Stimulated activated CD4-positive, alpha-beta T cell treated with anti-CD3 and anti-CD28 coated beads, Interleukin-12 subunit alpha, Interleukin-12 subunit beta, amount 100 ng/mL, for 24 hours (primary cell): ENCODE measurements at places on chromosomes 3 and 15.

GRCh38 chr3:194281766-194282165 lies 69.4 kb downstream of the CPN2 start:
- DNase-seq, result no peak

DNA sequence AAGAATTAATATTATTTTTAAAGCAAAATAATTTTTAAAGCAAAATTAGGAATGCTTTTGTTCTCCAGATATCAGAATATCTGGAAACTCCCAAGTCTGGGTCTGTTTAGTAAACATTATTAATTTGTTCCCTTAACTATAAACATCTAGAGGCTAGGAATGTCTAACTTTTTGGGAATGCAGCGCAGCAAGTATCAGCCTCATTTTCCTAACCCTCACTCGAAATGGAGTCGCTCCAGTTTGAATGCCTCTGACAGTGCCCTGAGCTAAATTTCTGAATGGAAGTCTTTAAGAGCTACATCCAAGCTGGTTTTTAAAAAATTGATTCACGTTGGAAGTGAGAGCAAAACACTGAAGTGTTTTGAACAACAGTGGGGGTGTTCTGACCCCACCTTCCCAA lies 74.4 kb upstream of the WNT7A start:
- DNase-seq, result no peak

DNA sequence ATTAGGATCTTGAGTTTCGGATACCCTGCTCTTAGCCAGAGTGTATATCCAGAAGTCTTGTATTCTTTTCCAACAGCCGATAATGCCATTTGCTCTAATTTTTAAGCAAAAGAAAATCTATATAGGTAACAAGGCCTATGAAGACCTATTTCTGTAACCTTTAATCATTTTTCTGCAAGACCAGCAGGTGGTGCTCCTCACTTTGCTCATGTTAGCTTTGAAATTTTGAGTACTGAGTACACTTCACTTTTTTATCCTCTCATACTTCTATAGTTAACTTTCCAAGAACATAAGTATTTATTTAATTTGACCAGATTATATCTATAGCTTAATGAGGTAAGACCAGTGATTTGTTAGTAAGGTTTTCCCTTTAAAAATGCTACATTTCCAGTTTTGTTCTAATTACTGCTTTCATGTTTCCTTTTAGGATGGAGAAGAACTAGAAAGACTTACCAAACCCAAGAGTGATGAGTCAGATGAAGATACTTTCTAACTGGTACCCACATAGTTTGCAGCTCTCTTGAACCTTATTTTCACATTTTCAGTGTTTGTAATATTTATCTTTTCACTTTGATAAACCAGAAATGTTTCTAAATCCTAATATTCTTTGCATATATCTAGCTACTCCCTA lies 20.5 kb downstream of the SLC35A5 start:
- DNase-seq, result no peak

- no peak for DNase-seq
Measured at GRCh38 chr3:87069021-87069420, 78.1 kb upstream of the VGLL3 start.

DNA sequence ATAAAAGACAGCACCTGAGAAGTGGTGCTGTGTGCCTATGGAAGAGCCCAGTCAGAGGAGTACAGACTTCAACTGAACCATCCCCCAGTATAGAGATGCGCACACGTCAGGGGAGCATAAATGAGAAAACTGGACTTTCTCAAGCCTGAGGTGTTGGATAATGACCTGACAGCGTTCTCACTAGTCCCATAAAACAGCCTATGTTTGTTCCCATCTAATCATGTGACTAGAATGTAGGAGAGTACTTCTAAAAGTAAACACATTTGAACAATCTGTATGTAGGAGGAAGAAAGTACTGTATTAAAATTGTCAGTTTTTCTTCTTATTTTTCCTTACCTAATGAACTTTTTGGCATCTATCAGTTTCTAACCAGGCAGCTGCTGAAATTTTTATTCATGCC lies 498.9 kb downstream of the CNTN4 start:
- DNase-seq, result no peak

DNA sequence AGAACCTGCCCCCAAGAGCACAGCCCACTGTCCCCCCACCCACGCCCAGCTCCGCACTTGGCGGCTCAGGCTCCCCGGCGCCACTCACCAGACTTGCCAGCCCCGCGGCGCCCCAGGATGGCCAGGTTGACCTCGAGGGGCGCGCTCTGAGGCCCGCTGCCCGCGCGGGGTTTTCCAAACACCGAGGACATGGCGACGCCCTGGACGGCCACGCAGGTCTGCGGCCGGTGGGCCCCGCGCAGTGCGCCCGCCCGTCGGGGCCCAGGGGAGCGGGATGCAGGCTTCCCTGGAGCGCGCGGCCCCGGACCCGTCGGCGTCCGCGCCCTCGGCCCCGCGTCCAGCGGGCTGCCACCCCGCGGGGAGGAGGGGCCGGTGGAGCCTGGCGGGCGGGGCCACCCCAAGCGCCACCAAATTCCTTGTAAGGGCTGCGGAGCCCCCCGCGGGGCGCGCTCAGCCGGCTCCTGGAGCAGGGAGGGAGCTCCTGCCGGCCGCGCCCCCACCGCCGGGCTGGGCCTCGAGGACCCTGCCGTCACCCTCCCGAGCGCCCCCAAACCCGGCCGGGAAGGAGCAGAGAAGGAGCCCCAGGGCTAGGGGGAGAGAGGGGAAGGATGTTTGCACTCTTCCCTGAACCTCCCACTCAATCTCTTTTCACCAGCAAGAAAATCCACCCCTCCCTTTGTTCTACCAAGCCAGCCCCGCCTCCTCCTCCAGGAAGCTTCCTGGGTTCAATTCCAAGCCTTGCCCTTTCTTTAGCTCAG lies at the start of gene RASL12:
Gene RASL12, minus strand, starts transcription at position 347 of the 758 bp plus-strand sequence. Its CDS starts 156 bp downstream, at position 191.
- no peak for DNase-seq

DNA sequence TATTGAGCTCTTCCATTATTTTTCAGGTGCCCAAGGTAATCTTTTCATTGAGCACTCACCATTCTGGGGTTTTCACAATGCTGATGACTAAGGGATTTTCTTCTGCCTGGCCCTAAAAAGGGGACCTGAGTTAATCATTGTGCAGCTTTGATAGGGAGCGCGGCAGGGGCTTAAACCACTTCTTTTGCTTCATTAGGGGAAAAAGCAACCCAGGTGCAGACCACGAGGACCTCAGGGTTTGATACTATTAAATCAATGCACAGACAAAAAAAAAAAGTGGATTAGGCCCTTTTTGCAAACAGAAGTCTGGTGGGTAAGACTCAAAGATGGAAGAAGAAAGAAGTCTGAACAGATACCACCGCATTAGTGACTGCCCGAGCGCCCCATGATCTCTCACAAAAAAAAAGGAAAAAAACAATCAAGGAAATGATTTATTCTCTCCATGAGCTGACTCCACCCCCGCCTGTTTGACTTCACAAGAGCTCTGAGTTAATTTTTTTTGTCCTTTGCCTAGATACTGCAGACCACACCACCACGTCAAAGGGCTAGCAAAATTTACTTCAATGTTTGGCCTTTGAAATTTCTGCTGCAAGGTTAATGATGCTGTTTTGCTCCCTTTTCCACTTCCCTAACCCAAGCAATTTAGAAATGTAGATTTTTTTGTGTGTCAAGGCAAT lies 78.0 kb upstream of the FEZF2 start:
- DNase-seq, result no peak

GRCh38 chr15:68643216-68643830 lies 64.5 kb downstream of the CORO2B start:
- DNase-seq, result no peak

- no peak for DNase-seq
Measured at GRCh38 chr3:71241981-71242560, 341.5 kb downstream of the FOXP1 start.

DNA sequence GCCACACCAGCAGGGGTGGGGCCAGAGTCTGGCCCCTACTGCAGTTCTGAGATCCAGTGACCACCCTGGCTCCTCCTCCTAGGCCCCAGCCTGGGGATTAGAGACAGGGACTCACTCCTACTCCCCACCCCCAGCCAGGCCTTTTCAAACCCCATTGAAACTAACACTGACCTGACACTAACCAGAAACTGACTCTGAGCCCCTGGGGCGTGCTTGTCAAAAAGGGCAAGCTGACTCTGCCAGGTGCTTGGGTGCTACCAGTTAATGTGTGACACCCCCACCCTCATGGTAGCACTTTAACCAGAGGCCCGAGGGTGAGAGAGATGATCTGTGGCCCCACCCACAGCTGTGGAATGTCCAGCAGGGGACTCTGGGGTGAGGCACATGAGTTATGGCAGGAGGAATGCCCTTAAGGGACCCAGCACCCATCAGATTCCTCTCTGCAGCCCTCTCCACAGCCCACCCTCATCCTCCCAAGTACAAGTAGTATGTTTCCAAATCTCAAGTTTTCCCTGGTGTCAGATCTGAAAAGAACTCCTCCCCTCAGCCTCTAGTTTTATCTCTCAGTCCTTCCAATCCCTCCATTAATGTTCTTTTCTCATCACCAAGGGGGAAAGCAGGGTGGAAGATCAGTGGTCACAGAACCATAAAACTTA lies 1.4 kb downstream of the PTH1R start:
- DNase-seq, result no peak

DNA sequence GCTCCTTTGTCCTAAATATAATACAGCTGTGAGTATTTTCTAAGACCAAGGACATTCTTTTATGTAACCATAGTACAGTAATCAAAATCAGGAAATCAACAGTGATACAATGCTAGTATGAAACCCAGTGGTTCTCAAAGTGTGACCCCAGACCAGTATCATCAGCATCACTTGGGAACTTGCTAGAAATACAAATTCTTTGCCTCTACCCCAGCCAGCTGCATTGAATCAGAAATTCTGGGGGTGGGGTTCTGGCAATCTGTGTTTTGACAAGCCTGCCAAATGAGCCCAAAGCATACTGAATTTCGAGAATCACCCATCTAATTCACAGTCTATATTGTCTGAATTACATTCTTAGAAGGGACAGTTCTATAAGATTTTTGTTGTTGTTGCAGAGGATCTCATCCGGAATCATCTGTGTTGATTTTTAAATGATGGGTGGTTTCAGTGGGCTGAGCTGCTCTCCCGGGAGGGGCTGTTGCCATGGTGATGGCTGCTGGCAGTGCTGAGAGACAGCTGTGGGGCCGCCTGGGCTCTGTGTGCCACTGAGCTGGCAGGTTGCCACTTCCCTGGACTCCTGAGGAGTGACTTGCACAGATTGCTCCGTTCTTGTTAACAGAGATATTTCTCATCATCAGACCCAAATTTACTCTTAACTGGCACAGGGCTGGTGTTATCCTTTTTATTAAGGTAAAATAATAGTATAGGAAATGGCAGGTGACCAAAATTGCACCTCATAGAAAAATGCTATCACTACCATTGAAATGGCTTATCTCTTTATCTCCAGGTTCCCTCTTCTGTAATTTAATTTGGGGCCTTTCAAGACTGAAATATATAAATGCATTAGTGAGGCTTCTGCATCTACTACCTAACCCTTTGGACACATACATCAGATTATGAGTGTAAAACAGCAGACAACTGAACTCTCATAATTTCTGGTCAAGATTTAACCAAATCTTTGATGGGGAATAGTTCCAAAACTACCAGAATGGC lies 56.5 kb downstream of the NEK11 start:
- no peak for DNase-seq

DNA sequence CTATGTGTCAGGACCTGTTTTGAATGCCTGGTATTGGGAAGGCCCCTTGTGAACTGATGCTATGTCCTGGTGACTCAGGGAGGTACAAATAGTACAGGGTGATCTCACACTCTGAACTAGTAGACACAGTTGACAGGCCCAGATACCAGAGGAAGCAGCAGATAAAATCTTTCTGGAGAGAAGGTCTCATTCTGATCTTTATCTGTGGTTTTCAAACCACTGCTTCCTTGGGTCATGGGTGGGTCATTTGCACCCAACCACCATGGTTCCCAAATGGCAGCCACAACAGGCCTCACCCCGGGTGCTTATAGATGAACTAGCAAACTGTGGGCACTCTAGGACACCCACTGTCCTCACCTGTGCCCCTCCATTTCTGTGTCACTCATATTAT lies 43.4 kb downstream of the PXYLP1 start:
- DNase-seq, result no peak

- DNase-seq, result no peak
Measured at GRCh38 chr15:44136991-44137477, 58.0 kb downstream of the FRMD5 start.
